CD4-positive, alpha-beta T cell treated with Interleukin-10 for 1 hour (primary cell): ENCODE measurements at places on chromosomes 11 and 22.
A peak's percentile ranks its signal among the peaks of the same experiment; 100 is the strongest.

GRCh38 chr11:15851051-15851498 is 505.3 kb downstream of the SOX6 start:
- no peak for DNase-seq

DNA sequence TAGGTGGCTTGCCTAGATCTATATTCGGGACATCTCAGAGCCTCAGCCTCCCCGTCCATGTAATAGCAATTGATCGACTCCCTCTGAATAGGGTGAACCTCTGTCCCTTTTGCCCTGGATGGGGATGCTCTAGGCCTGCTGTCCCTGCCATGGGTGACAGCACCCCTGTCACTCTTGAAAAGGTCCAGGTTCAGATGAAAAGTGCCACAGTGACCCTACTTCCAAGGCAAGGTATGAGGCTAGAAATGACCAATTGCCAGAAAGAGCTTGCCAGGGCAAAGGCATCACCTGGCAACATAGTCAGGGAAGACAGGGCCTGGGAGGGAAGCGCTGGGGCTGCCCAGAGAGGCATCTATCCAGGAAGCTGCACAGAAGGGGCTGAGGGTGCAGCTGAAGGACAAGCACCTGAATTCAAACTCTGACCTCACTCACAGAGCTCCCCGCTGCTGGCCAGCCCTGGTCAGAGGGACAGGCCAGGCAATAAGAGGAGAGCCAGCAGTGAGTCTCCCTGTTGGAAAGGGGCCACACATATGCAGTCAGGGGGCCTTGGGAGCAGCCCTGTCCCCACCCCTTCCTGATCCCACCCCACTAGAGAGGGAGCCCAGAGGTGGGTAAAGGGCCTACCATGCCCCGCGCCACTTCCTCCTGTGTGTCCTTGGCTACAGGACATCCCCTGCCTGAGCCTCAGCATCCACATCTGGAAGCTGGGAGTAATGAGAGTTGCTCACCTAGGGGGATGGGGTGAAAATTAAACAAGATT is 9.0 kb upstream of the APOBEC3A start:
- no peak for DNase-seq

GRCh38 chr11:122192634-122193255 is 76.7 kb upstream of the BLID start:
- no peak for DNase-seq

DNA sequence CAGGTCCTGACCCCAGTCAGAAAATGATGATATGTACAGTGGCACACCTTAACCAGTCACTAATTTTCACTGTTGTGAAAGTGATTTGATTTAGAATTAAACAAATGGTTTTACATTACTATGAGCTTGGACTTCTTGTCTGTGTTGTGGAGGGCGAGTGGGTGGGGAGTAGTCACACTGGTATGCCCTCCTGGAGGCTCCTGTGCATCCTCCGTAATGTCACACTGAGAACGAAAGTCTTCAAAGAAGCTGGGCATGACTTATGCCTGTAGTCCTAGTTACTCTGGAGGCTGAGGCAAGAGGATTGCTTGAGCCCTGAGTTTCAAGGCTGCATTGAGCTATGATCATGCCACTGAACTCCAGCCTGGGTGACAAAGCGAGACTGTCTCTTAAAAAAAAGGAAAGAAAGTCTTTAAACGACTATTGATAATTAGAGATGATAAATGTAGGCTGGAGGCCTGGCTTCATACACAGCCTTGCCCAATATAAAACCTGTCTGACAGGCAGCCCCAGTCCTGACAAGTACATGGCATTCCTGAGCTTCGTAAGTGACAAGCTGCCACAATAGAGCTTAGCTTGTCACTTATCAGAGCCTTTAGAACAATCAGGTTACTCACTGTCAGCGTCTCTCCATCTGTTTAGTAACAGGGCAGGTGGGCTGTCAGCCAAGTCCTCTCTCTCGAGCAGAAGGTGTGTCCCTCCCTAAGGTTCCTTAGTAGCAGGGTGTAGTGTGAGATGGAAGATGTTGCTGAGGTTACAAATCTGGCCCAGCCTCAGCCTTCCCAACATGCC is 5.0 kb upstream of the LIMK2 start:
- DNase-seq, result no peak

DNA sequence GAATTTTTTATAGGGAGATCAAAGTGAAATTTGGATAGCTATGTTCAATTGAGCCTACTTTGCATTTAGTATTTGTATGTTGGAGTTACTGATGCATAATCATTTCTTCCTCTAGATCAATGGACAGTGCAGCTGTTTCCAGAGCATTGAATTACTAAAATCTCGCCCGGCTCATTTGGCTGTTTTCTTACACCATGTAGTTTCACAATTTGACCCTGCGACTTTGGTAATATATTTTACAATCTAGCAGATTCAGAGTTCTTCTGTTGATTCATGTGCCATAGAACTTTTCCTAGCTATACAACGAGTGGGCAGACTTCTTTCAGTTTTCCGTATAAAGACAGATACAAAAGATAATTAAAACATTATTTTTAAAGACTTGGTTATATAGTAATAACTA is 70.0 kb upstream of the GRIK4 start:
- DNase-seq, result no peak

- no peak for DNase-seq
Measured at GRCh38 chr11:11993839-11994238, 14.6 kb downstream of the DKK3 start.

DNA sequence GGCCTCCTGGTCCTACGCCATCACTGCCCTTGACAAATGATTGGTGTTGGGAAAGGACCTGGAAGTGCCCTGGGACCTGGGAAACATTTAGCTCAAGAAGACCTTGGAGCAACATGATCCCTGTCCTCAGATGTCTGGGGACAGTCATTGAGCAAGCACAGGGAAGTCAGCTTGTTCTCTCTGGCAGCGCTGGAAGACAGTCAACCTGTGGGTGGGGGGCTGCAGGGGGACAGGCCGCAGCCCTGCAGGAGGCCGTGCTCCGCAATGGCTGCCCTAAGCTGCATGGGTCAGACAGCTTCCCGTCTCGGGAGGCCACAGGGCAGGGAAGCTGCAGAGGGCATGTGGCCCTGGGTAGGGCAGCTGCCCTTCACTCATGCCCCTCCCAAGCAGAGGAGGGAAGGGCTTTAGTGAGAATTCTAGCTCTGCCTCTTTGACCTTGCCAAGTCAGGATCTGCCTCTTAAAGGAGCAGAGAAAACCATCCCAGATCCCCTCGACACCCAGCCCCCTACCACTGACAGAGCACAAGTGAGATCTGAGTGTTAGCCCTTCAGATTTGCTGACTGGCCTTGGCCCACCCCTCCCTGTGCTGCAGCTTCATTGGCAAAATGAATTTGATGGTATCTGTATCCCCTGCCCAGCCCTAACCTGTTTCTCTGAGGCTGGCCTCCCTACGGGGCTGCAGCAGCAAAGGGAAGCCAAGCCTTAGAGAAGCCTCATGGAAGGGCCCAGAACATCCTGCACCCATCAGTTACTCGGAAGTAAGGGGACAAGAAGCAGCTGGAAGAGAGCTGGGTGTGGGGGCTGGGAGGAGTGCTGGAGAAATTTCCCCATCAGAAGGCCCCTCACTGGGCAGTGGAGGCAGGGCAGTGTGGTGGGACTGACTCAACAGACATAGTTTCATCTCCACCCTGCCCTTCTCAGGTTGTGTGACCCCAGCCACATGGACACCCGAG is 6.2 kb upstream of the SREBF2 start:
- DNase-seq, result no peak

- no peak for DNase-seq
Measured at GRCh38 chr22:36740716-36741115, 35.2 kb downstream of the IFT27 start.

DNA sequence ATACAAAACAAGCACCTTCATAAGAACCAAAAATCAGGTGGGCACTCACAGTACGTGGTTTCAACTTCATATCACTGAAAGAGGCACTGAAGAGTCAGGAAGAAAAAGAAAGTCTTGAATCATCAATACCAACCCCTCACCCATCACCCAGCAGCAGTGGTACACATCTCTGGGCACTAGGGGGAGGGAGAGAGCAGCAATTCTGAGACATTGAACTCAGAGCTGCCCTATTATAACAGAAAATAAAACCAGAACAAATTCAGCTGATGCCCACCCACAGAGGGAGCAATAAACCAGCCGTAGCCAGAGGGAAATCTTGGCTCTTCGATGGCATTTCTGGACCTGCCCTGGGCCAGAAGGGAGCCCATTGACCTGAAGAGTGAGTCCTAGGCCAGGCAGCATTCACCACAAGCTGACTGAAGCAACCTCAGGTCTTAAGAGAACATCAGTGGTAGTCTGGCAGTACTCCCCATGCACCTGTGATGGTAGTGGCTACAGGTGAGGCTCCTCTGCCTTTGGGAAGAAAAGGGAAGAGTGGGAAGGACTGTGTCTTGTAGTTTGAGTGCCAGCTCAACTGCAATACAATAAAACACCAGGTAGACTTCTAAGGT is 42.2 kb upstream of the FAM181B start:
- DNase-seq, result peak; percentile 25

- no peak for DNase-seq
Measured at GRCh38 chr22:48811885-48812284, 1015.8 kb downstream of the BRD1 start.
